CD8-positive, alpha-beta memory T cell (primary cell): ENCODE measurements at places on chromosomes 11 and 22. TPM values are rescaled to one million over a fixed set of nuclear protein-coding genes. Genes with fewer than 3 reads are reported as not detected.

The MACROD1 gene
- 19.6 TPM for total RNA-seq

DNA sequence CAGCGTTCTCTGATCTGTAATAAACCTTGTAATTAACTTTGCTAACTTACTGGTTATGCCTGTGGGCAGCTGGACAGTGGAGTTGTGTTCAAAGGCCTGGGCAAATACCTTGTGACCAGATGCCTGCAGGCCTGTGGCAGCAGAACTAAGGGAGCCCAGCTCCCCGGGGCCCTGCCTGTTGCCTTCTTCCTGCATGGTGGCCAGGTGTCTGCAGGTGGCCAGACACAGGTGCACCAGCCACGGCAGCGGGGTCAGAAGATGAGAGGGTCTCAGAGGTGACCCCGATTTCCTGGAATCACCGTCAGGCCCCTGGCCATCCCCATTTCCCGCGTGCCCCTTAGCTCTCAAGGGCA lies 127.2 kb downstream of the OSBP2 start:
- no peak overlapping the region for H3K27ac ChIP-seq
- H3K4me3 ChIP-seq = no peak overlapping the region
- DNase-seq = no peak
- H3K36me3 ChIP-seq = no peaks in the 10 kb centered on the region

GRCh38 chr22:24095826-24096757 lies 85.0 kb downstream of the CABIN1 start:
- H3K36me3 ChIP-seq = peaks cover 25% of the 10 kb centered on the region
- DNase-seq = no peak
- H3K4me1 ChIP-seq = no peaks in the 10 kb centered on the region
- H3K27me3 ChIP-seq = no peaks in the 10 kb centered on the region
- H3K4me3 ChIP-seq = no peak overlapping the region

GRCh38 chr22:49307870-49308269 lies 519.8 kb downstream of the BRD1 start:
- no peaks in the 10 kb centered on the region for H3K36me3 ChIP-seq
- H3K4me3 ChIP-seq = no peak overlapping the region
- no peaks in the 10 kb centered on the region for H3K4me1 ChIP-seq
- no peak for DNase-seq

GRCh38 chr11:1830322-1831223 lies 4.2 kb upstream of the SYT8 start:
- no peak for DNase-seq
- H3K4me1 ChIP-seq = no peaks in the 10 kb centered on the region
- H3K36me3 ChIP-seq = no peaks in the 10 kb centered on the region
- no peak overlapping the region for H3K27ac ChIP-seq
- H3K4me3 ChIP-seq = no peak overlapping the region
